Left renal pelvis (tissue), 4 donors: ENCODE measurements at places on chromosomes 2 and 18. TPM values are rescaled to one million over a fixed set of nuclear protein-coding genes. Genes with fewer than 3 reads are reported as not detected.

The CYTIP gene
- 1.3 TPM for polyA plus RNA-seq

DNA sequence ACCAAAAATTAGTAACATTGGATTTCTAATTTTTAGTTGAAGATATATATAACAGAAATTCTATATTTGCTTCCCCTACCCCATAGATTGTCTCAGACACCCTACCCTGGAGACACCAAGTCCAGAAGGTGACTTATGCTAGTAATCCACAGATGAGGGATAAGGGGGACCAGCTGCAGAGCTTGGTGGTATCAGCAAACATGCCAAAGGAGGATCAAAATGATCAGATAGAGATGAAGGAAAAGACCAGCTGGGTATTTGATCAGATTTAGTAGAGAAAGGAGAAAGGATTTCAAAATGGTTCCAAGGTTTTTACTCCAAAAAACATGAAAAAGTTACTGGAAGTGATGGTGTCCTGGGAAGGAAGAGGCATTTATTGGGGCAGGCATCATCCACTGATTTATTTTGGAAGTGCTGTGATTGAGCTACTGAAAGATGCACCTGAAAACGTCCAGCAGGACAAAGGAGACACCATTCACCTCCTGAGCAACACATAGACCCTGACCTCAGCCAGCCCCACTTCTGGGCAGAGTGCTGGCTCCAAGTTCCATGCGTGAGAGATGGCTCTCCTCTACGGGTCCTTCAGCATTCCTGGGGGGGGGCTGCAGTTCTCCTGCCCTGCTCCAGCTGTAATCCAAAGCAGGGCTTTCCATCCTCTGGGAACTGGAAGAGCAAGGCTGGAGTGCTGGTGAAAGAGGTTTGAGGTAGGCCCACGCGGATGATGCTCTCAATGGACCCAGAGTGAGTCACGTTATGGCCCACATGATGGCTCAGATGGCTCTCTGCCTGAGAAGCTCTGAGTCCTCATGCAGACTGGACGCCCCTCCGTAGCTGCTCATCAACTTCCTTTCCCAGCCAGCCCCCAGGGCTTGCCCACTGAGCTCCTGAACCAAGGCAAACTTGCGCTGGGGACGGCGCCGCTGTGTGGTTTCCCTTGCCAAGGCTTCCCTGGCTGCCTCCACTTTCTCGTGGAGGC, 3.7 kb upstream of the LRRFIP1 start:
- DNase-seq: no peak

GRCh38 chr2:197204519-197205250, 105.9 kb downstream of the ANKRD44 start:
- no peak for DNase-seq

- DNase-seq: no peak
Observed at GRCh38 chr2:70851704-70852103, 16.1 kb upstream of the CD207 start.

The LYG2 gene
- polyA plus RNA-seq: not detected
